ENCODE measurements at places on chromosomes 13 and 19.

- peak; percentile 77 for DNase-seq
Observed at GRCh38 chr19:14369399-14370168, 11.7 kb upstream of the ADGRE5 start.

- DNase-seq: peak; percentile 74
Observed at GRCh38 chr19:12801466-12802266, at the start of the genes PRDX2 and THSD8. Gene PRDX2 (minus strand): TSS chr19:12801800. CDS start chr19:12801261, 539 bp downstream. Gene THSD8 (plus strand): TSS chr19:12802069. CDS start chr19:12802072, 3 bp downstream.

- DNase-seq: no peak
Observed at GRCh38 chr19:2150794-2151338, 500 bp downstream of the AP3D1 start.

DNA sequence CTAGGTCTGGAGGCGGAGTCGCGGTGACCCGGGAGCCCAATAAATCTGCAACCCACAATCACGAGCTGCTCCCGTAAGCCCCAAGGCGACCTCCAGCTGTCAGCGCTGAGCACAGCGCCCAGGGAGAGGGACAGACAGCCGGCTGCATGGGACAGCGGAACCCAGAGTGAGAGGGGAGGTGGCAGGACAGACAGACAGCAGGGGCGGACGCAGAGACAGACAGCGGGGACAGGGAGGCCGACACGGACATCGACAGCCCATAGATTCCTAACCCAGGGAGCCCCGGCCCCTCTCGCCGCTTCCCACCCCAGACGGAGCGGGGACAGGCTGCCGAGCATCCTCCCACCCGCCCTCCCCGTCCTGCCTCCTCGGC, at the start of gene SLC5A5:
SLC5A5 (plus strand) TSS at position 68 of the 373 bp plus-strand sequence. CDS start 375 bp downstream, outside the sequence.
- DNase-seq: no peak

DNA sequence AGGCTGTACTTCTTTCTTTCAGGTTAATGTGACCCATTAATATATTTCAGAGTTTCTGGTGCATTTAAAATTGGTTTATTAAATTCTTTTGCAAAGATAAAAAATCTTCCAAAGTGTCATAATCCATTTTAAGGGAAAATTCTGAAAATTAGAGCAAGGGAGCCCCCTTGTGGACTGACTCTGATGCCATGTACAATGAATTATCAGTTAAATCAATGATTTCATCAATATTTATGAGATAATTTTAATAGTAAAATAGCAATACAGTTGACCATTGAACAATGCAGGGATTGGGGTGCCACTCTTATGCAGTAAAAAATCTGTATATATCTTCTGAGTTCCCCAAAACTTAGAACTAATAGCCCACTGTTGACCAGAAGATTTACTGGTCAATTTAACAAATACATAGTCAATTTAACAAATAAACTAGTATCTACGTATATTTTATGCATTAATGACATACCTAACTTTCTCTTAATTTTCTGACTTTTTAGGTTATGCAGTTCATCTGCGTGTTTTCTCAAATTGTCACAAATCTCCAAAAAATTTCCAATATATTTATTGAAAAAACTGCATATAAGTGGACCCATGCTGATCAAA, 479.1 kb upstream of the MIR17HG start:
- no peak for DNase-seq

DNA sequence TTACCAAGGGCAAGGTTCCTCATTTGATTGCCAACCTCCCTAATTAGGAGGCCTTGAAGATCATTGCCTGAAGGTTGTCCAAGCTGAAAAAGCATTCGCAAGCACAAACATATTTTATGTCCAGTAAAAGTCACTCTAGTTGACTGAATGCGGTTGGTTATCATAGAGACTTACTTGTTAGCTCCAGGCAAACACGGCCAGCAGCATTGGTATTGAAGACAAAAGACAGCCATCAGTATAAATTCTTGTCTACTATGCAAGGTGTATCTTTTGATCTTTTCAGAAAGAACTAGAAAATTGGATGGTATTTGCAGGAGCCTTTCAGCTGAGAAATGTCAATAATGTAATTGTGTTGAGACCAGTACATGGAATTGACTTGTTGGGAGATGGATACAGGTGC, 129.9 kb downstream of the GPC6 start:
- DNase-seq: no peak

GRCh38 chr13:28684257-28684656, 25.3 kb downstream of the POMP start:
- no peak for DNase-seq
